ENCODE measurements at places on chromosomes 11 and 22.

- DNase-seq: no peak
Measured at GRCh38 chr11:2730272-2731129, 30.7 kb upstream of the KCNQ1OT1 start.

- DNase-seq: peak; percentile 31
Measured at GRCh38 chr11:101034076-101034475, 95.5 kb downstream of the PGR start.

GRCh38 chr11:13661074-13661623, 7.3 kb upstream of the FAR1 start:
- no peak for DNase-seq

DNA sequence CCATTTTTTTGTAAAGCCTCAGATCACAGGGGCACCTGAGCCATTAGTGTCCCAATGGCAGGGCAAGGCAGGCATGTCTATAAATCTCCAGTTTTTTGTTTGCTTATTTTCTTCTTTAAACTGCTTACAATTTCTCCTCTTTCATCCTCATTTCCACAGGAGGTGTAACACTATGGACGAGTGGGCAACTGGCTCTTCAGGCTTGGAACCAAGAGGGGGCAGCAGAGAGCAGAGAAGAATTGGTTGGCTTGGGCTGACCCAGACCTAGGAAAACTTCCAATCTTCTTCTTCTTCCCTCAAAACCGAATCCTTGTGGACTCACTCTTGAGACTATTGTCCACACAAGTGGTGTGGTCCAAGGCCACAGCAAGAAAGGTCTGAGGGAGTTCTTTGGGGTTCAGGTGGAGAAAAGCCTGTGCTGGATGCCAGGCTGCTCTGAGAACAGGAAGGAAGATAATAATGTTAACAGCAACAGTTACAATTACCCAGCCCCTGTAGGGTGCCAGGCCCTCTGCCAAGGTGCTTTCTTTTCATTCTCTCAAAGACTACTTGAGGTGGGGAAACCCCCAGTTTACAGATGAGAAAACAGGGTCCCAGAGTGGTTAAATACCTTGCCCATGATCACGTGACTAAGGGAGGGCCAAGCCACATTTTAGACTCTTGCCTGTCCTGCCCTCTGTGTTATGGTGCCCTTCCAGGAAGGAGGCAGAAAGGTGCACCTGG, 70.7 kb upstream of the E2F8 start:
- DNase-seq: peak; percentile 95

GRCh38 chr11:45897556-45897955, 9.5 kb downstream of the FREY1 start:
- no peak for DNase-seq

GRCh38 chr11:81869351-81870065, 864.2 kb downstream of the FAM181B start:
- DNase-seq: no peak

DNA sequence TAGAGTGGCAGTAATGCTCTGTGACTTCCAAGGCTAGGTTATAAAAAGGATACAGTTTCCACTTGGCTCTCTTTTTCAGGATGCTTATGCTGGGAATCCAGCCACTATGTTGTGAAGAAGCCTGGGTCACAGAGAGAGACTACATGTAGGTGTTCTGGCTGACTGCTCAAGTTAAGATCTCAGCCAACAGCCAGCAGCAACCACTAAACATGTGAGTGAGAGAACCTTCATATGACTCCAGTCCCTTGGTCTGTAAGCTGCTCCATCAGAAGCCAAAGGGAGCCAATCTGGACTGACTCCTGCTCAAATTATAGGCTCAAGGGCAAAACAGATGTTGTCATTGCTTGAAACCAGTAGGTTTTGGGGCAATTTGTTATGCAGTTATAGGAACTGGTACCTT, 162.7 kb downstream of the MAML2 start:
- DNase-seq: no peak

DNA sequence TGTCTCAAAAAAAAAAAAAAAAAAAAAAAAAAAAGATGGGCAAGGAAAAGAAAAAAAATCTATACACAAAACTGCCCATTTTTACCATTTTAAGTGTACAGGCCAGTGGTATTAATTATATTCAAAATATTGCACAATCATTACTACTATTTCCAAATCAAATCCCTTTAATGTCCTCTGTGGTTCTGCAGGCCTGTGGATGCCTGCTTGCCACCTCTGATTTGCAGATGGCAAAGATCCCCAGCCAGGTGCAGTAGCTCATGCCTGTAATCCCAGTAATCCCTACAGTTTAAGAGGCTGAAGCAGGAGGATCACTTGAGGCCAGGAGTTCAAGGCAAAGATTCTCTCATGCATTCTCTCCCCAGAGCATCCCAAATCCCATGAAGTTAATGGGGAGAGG, 20.2 kb downstream of the RFPL1 start:
- DNase-seq: no peak

DNA sequence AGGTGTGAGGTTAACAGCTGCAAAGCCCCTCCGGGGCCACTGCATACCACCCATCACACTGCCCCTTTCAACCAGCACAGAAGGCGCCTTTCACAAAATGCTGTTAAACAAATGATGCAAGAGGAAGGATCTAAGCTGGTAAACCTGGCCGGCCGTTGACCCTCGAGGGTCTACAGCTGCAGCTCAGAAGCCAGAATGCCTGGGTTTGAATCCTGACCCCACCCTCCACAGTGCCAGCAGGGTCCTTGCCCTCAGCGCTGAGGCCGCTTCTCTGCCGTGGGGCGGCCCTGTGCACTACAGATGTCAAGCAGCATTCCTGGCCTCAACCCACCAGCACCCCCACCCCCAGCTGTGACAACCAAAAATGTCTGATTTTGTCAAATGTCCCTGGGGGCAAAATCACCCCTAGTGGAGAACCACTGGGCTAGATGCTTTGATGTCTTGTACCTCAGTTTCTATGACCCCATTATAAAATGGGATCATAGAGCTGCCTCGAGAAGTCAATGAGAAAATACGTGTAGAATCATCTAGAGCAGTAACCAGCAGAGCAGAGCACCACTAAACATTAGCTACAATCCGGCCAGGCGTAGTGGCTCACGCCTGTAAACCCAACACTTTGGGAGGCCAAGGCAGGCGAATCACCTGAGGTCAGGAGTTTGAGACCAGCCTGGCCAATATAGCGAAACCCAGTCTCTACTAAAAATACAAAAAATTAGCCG, 77.9 kb downstream of the CELSR1 start:
- no peak for DNase-seq

DNA sequence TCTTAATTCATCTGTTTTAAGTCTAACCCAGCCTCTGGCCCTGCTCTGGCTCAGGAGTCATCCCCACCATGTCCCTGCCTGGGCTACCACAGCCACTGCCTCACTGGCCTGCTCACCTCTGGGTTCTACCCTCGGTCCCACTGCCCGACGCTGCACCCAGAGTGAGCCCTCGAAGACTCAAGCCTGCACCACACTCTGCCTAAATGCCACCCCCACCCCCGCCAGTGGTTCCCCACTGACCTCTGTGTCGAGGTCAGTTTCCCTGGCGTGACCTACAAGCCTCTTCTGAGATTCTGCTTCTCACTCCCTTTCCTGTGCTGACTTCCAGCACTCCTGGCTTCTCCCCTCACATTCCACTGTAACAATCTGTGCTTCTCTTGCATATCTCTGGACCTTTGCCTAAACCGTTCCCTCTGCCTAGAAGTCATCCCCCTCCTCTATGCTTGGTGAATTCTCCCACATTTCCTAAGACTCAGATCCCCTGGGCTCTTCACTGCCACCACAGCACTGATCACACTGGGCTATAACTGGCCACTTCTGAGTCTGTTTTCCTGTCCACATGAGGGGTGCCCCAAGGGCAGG, 12.5 kb upstream of the PDE2A start:
- DNase-seq: no peak

- no peak for DNase-seq
Measured at GRCh38 chr11:79352349-79352703, 88.5 kb downstream of the TENM4 start.

DNA sequence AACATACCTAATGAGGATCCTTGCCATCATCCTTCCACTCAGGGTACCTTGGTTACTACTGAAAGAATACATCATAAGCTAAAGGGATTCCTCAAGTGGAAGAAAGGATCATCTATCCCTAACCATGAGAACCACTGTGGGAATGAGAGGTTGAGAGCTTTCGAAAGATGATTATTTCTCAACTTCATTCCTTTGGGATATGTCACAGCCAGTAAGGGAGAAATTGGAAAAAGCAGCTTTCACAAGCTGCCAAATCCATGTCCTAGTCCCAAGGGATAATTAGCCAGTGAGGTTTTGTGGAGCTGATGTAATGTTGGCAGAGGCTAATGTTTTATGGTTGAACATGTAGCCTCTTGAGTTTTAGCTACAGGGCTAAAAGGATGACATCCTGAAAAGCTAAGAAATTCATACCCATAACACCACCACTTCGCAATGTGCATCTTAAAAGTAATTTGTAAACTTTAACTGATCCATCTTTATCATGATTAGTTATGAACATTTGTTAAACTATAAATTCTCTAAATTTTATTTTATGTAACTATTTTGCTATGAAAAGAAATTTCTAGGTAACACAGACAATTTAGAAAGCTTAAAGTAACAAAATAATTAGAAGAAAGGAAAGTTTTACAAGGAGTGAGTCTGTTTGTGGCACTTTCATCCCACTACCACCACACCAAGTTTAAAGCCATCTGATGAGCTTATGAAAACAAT, 123.9 kb downstream of the MRTFA start:
- peak; percentile 40 for DNase-seq

DNA sequence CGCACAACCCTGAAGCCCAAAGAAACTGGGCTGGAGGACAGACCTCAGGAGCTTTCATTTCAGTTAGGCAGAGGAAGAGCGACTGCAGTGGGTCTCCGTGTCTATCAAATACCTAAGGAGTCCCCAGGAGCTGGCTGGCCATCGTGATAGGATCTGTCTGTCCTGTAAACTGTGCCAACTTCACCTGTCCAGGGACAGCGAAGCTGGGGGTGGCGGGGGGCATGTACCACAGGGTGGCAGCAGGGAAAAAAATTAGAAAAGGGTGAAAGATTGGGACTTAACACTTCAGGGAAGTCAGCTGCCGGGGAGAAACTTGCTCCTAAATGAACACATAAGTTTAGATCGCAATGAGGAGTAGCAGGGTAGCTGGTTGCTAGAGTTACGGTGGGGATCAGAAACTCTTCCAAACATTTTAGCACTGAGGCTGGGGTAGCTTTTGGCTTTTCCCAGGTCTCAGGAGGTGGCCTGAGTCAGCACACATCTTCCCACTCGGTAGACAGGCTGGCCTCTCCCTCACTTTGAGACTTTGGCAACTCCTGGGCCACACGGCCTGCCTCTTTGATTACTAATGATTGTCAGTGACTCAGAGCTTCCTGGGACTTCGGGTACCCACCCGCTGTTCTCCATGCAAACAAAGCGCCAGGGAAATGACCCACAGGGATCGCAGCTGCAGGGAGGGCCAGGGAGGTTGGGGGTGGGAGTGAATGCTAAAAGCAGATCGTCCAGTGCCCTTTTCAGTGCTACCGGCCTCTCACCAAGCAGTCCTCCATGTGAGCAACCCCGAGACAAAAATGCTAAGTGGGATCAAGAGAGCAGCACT, 2.9 kb upstream of the MTFP1 start:
- DNase-seq: peak; percentile 65

GRCh38 chr22:44686873-44687600, 15.0 kb upstream of the PRR5 start:
- no peak for DNase-seq

- DNase-seq: no peak
Measured at GRCh38 chr11:27874998-27875830, 175.0 kb upstream of the BDNF start.

DNA sequence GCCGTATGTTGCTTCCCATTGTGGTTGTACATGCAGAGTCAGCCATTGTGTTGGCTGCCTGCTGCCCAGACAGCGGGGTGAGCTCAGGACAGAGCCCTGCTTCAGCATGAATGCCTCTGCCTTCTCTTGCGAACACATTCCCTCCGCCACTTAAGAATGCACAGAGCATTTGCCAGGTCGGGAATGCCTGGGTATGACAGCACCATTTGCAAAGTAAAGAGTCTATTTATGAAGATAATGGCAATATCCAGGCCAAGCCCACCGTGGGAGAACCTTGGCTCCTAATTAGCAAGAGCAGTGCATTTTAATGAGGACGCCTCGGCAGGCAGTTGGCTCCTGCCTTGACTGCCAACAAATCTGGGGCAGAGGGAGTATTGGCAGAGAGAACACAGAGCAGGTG, 62.5 kb upstream of the SORL1 start:
- no peak for DNase-seq

- DNase-seq: no peak
Measured at GRCh38 chr11:114031246-114031966, 28.1 kb upstream of the ZBTB16 start.

- DNase-seq: no peak
Measured at GRCh38 chr11:69746140-69746539, 29.0 kb downstream of the FGF4 start.

- no peak for DNase-seq
Measured at GRCh38 chr22:49999946-50000586, 12.5 kb downstream of the IL17REL start.

GRCh38 chr11:58059007-58059350, 28.2 kb downstream of the OR6Q1 start:
- DNase-seq: no peak

- DNase-seq: no peak
Measured at GRCh38 chr11:118295815-118296454, 8.6 kb upstream of the CD3E start.

- no peak for DNase-seq
Measured at GRCh38 chr11:24708616-24709015, 211.8 kb downstream of the LUZP2 start.

DNA sequence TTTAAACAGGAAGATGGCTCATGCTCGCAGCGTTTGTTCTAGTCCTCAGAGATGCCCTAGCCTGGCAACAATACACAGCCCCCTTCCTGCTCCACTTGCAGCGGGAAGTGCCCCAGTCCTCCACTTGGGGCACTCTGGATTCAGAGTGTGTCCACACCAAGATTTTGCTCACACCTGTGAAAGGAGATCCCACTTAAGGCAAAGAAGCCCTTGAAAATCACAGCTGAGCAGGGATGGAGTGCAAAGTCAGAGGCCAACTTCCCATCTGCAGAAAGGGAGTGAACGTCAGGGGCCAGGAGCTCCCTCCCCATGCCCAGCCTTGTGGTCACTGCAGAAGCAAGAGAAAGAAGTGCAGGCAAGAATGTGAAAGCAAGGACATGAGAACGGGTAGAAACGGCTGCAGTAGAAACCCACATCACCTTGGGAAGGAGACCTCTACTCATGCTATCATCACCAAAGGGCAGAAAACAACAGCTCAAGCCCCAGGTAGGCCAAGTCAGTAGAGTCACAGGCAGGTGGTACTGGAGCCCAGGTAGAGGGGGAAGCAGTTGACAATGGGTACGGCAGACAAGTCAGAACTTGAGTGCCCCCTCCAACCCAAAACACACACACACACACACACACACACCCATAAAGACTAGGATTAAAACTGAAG, 157.4 kb downstream of the BUD13 start:
- DNase-seq: no peak

DNA sequence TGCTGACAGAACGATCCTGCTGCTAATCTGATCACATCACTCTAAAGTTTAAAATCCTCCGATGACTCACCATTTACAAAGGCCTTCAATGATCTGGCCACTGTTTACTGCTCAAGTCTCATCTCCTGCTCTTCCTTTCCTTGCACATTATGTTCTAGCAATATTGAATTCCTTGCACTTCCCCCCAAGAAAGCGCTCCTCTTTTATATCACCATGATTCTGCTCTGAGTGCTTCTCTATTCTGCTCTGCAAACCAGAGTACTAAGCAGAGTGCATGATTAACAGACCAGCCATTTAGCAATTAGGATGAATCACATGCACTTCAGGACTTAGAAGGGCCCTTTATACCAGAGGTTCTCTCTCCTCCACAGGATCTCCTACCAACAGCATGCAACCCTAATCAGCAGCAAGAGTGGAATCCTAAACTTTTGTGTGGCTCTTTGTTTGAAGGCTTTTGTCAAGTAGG, 1122.8 kb upstream of the CCDC90B start:
- no peak for DNase-seq

- no peak for DNase-seq
Measured at GRCh38 chr11:127791844-127792243, 791.3 kb upstream of the KIRREL3 start.
